ENCODE measurements at places on chromosomes 1 and 21.

DNA sequence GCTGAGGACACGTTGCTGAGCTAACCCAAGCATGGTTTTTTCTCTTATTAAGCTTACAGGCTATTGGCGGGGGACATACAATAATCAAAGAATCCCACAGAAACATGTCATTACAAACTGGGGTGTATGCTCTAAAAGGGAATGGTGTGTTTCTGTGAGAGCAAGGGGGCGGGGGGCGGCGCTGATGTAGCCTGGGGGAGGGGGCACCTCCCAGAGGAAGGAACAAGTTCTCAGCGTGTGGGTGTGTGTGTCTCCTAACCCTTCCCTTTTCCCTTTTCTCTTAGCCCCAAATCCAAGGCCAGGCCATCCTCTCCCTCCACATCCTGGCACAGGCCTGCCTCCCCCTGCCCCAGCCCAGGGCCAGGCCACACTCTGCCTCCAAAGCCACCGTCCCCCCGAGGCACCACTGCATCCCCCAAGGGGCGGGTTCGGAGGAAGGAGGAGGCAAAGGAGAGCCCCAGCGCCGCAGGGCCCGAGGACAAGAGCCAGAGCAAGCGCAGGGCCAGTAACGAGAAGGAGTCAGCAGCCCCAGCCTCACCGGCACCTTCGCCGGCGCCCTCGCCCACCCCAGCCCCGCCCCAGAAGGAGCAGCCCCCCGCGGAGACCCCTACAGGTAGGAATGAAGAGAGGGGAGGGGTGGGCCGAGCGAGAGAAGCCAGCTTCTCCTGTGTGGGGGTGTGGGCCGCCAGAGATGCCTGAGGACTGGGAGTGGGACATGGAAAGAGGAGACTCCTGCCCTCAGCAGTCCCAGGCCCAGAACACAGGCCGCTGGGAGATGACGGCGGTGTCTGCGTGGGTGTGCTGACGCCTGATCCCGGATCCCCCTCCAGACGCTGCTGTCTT, 21.9 kb downstream of the MAP7D1 start:
- DNase-seq, result no peak

DNA sequence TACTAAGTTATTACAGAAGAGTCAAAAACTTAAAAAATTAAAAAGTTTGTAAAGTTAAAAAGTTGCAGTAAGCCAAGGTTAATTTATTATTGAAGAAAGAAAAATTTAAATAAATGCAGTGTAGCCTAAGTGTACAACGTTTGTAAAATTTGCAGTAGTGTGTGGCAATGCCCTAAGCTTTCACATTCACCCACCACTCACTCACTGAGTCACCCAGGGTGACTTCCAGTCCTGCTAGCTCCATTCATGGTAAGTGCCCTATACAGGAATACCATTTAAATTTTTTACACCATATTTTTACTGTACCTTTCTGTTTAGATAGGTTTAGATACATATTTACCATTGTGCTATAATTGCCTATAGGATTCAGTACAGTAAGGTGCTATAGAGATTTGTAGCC, 88.6 kb downstream of the CTH start:
- DNase-seq, result no peak

DNA sequence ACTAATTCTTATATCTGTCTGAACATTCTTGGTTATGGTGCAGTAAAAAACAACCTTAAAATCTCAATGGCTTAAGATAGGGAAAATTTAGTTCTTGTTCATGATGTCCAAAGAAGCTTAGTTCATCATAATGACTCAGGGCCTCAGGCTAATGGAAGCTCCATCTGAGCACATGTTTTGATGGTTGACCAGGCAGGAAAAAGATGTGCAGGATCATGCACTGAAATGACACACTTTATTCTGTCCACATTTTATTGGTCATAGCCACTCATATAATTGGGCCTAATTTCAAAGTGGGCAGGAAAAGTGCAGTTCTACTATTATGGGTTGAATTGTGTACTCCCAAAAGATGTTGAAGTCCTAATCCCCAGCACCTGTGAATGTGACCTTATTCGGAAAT, 198.2 kb downstream of the CENPF start:
- DNase-seq, result no peak

GRCh38 chr1:100773444-100773843, 53.9 kb downstream of the VCAM1 start:
- no peak for DNase-seq

- DNase-seq, result no peak
These were observed 136.1 kb downstream of the ADGRL2 start for GRCh38 chr1:81936853-81937252.

DNA sequence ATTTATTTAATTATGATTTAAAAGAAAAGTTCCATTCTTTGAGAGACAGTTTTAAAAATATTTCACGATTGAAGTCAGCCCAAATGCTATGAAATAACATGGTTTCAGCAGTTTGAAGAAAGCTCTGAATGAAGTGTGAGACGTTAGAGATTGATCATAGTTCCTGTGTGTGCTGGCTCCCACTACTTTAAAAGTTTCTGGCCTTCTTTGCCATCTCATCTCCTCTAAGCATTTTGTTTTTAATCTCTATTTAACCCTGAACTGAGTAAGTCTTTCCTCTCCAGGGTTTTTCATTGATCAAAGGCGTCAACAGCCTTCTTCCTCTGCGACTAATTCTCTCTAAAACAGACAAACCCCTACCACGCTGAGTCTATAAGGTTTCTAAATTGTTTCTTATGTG, 225.3 kb upstream of the B3GALT2 start:
- DNase-seq, result peak; percentile 9

GRCh38 chr1:213277036-213277435, 226.0 kb downstream of the RPS6KC1 start:
- DNase-seq, result no peak

DNA sequence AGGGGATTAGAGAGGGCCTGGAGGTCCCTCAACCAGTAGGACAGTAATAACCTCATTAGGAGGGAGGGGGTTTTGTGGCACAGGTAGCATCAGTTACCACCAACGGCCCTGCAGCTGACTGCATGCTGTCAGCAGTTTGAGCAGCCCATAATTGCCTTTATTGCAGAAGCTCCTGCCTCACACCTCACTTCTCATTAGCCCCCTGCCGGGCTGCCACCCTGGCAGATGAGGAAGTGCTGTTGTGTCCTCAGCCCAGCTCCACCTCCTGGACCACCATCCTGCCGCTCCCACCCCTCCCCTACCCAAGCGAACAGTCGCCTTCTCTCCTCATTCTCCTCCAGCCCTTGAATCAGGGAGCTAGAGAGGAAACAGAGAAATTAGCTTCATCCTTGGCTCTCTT, 237.4 kb downstream of the LMX1A start:
- DNase-seq, result no peak

GRCh38 chr21:42659416-42660117, 6.1 kb downstream of the PDE9A start:
- no peak for DNase-seq

GRCh38 chr1:225567789-225568188, 85.1 kb downstream of the ENAH start:
- no peak for DNase-seq

- DNase-seq, result peak; percentile 76
These were observed 17.6 kb upstream of the CCT8 start for GRCh38 chr21:29091033-29091432.

GRCh38 chr1:235549351-235550139, 45.3 kb upstream of the B3GALNT2 start:
- DNase-seq, result no peak

DNA sequence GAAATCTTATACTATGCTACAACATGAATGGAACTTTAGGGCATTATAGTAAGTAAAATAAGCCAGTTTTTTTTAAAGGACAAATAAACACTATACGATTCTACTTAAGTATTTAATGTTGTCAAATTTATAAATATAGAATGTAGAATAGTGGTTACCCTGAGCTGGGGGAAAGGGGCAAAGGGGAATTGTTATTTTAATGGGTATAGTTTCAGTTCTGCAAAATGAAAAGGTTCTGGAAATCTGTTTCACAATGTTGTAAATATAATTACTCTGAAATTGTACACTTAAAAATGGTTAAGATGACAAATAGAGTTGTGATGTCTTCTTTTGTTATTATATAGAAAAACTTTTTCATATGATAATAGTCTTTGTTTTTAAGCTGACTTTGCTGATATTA, 366.3 kb downstream of the MRPL39 start:
- no peak for DNase-seq

- DNase-seq, result peak; percentile 13
These were observed 40.7 kb downstream of the MAP3K21 start for GRCh38 chr1:233368106-233368788.

- DNase-seq, result no peak
These were observed 151.8 kb downstream of the CAMTA1 start for GRCh38 chr1:6937048-6937447.

GRCh38 chr1:181969902-181970301, 91.6 kb downstream of the ZNF648 start:
- DNase-seq, result no peak

- peak; percentile 45 for DNase-seq
These were observed 642 bp downstream of the SLC30A7 start for GRCh38 chr1:100896481-100896982.

DNA sequence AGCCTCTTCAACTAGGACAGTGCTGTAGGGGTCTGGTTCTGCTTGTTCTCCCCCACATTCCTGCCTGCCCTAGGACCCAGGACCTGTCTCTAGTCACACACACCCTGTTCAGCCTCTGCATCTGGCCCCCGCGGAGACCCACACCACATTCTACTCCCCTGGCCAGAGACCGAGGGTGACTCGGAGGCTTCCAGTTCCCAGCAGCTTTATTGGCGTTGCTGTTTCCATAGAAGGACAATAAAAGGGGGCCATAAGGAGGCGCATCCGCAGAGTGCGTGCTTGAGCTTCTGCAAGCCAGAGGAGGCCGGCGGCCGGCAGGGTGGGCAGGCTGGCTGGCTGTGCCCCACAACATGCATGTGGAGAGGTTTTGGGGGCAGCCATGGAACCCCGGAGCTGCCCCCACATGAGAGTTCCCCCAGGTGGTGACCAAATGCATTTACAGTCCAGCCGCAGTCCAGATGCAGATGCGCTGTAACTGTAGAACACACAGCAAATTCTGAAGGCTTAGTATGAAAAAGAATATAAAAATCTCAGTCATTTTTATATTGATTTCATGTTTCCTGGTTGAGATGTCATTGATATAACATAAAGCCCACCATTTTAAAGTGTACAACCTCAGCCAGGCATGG, 52.4 kb downstream of the PDE9A start:
- no peak for DNase-seq

GRCh38 chr21:17451364-17451891, 61.4 kb upstream of the CXADR start:
- DNase-seq, result peak; percentile 63

- DNase-seq, result no peak
These were observed 2151.6 kb downstream of the MRPL39 start for GRCh38 chr21:23455676-23456075.

DNA sequence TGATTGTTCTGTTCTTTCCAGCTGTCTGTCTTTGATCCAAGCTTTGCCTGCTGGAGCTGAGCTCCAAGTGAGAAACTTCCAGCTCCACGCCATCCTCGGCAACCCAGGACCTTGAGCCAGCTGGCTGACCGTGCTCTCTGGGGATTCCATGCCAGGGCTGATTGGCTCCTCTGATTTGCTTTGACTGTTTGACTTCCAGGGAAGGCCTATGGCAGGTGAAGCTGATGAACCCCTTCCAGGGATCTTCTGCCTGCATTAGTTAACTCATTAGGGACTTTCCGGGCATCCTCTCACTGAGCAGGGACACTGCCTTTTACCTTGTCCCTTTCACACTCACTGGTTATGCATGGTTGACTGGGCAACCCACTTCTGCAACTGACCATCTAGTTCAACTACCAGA, 406.1 kb downstream of the RPS6KC1 start:
- DNase-seq, result no peak

DNA sequence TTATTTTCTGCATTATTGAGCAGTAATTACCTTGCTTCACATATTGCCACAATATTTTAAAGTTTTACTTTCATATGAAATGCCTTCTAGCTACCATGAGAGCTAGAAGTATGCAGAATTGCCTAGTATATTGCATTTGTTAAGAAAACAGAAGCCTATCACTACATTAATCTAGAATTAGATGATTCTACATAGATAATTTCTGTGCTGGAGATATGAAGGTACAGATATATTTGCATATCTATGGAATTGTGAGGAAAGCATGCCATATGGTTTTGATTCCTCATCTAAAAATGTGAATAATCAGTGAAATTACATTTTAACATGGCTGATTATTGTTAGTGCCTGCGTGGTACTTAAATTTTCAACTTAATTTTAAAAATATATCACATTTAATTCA, 1418.3 kb downstream of the NCAM2 start:
- no peak for DNase-seq

DNA sequence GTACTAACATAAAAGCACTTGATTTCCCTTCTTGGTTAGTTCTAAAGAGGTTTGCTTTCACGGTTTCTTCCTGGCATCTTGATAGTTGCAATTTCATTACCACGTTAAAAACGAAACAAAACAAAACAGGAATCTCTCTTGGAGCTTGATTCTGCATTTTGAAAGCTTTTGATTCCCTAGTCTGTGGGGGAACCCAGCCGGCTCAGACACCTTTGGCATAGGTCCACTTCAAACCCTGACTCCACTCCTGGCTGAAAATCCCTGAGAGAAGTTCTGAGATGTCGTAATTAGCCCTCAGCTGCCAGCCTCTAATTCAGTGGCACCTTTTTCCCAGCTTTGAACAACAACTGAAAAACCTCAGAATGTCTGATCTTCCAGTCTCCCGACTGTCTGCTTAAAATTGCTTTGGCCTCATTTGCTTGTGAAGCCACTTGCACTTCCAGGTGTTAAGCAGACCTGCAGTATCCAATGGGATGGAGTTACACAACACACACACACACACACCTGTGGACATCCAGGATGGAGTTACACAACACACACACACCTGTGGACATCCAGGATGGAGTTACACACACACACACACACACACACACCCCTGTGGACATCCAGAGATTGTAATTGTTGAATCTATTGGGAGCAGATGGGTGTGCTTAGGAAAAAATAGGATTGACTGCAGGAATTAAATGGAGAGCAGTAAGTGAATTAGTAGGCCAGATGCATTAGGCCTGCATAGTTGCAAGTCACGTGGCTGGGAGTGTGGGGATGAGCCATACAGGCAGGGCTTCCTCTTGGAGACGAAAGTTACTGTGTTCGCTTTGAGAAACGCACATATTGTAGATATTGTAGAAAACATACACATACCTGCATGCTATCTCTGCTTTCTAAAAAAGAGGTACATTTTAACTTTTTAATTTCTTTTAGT, 285.6 kb upstream of the FMN2 start:
- no peak for DNase-seq

Measured in fibroblast of skin of abdomen (primary cell).